ENCODE measurements at places on chromosomes 11 and 22. TPM values are rescaled to one million over a fixed set of nuclear protein-coding genes. Genes with fewer than 3 reads are reported as not detected.

MAJIN gene
- not detected for total RNA-seq

TMPRSS5 gene
- 0.09 TPM for total RNA-seq

- no peak for DNase-seq
Measured at GRCh38 chr11:133153031-133153430, 379.3 kb downstream of the OPCML start.

DNA sequence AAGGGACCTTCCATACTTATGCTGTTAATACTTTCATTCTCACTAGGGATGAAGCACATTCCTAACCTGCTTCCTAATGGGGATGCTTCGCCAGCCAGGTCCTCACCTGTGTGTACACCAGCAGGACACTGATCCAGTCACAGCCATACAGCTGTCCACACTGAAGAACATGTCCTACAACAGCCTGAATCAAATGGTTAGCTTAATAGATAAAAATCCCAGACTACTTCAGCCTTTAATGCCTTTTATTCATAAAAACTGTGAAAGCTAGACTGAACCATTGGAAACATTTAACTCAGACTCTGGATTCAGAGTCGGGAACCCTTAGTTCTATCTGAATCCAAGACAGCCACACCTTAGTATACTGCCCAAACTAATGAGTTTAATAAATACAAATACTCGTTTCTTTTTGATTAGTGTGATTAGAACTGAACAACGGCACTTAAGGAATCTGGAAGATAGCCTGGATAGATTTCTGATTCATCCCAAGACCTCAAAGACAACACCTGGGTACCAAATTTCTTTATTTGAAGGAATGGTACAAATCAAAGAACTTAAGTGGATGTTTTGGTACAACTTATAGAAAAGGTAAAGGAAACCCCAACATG is 3.3 kb downstream of the FTH1 start:
- no peak for DNase-seq

SORL1 gene
- 1.4 TPM for total RNA-seq

LDHAL6A gene
- total RNA-seq = not detected

DNA sequence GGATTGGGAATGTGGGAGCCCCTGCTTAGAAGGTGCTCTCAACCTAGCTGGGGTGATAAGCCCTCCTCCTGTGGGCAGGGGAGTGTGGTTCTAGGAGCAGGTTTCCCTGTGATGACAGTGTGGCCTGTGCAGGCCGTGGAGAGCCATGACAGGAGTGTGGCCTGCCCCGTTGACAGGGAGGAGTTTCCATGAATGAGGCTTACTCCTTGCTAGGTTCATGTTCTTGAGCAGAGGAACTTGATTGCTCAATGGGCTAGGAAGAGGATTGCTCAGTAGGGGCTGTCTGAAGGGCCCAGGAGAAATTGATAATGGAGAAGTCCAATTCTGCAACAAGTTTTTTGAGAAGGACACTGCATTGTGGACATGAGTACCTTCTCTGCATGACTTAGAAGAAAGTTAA is 92.0 kb downstream of the PPP6R3 start:
- DNase-seq = no peak

DNA sequence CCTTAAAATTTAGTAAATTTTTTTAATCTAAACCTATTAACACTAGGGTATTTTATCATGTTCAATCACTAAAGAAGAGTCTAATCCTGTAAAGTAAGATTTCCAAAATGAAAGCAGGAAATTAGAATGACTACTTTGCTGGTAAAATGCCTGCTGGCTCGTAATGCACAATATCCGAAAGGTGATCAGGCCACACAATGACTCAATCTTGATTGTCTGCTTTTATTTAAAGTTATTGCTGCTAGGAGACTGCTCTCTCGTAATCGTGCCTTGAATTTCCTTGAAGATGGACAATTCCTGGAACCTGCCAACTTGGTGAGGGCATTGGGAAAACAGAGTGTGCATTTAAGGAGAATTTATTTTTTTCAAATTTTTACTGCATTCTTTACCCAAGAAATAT is 1786.5 kb upstream of the RAG2 start:
- no peak for DNase-seq

POLR3H gene
- 27.7 TPM for total RNA-seq

GRCh38 chr11:8102965-8103364 is 22.0 kb downstream of the TUB start:
- no peak for DNase-seq

NRIP3 gene
- 4.3 TPM for total RNA-seq

- DNase-seq = no peak
Measured at GRCh38 chr11:78660471-78660870, 85.8 kb upstream of the NARS2 start.

GRCh38 chr11:122307476-122308035 is 191.5 kb upstream of the BLID start:
- DNase-seq = peak; percentile 32

UPK3A gene
- total RNA-seq = not detected
